ENCODE measurements at places on chromosomes 16 and 17. TPM values are rescaled to one million over a fixed set of nuclear protein-coding genes. Genes with fewer than 3 reads are reported as not detected.

CCL23 gene
- total RNA-seq: not detected

C16orf74 gene
- total RNA-seq: 10.7 TPM

PNMT gene
- not detected for total RNA-seq

CDK5R1 gene
- 1.4 TPM for total RNA-seq

CIBAR2 gene
- not detected for total RNA-seq

TNP2 gene
- not detected for total RNA-seq

CCL8 gene
- not detected for total RNA-seq

PIRT gene
- not detected for total RNA-seq

RDM1 gene
- not detected for total RNA-seq

NTN1 gene
- total RNA-seq: not detected

ZNF629 gene
- 4.4 TPM for total RNA-seq

NXPH3 gene
- 0.61 TPM for total RNA-seq

GINS2 gene
- 14.4 TPM for total RNA-seq
